ENCODE measurements at places on chromosomes 1 and 21.

GRCh38 chr1:230935852-230936251 lies 42.8 kb downstream of the TTC13 start:
- no peak for DNase-seq

DNA sequence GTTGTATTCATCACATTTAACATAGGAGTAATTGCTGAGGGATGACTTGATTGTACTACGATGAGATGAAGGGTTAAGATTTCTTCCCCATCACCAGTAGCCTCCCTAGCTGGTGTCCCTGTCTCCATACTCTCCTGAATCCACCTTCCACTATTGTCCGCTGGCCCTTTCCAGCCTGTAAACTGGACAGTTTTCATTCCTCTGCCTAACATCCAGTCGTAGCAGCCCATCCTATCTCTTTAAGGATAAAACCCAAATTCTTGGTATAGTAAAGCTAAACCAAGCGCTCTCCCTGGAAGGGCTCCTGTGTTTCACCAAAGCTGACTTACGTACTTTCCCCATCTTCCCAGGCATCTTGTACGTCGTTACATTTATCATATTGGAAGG lies 670 bp downstream of the COX20 start:
- peak; percentile 35 for DNase-seq

DNA sequence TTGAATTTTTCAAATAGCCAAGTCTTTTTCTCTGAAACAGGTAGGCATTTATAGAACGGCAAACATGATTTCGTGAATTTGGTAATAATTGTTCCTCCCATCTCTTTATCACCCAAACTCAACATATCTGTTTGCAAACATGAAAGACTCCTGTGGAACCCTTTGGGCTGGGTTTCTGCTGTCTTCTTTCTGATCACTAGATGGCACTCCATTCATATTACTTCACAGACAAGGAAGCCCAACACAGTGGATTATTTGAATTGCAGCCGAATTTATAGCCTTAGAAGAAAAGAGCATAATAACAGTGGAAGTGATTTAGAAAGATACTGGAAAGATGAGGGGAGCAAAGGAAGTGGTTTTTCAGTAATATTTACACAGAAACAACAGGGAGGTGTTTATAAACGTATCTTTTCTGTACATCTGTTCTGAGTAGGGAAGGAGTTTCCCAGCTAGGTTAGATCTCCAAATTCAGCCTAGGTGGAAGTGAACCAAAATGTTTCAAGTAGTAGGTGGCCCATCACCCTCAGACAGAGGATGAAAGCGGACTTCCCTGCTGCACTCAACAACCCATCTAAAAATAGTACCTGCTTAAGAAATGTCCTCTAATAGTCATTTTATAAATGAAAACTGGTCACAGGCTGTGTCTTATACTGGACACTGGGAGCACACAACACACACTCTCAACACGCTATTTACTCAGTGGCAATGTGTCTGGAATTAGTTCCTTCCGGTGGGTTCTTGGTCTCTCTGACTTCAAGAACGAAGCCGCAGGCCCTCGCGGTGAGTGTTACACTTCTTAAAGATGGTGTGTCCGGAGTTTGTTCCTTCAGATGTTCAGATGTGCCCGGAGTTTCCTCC lies 67.6 kb downstream of the MAP3K21 start:
- DNase-seq, result peak; percentile 69

GRCh38 chr1:8598783-8599182 lies 218.7 kb downstream of the RERE start:
- DNase-seq, result peak; percentile 32

DNA sequence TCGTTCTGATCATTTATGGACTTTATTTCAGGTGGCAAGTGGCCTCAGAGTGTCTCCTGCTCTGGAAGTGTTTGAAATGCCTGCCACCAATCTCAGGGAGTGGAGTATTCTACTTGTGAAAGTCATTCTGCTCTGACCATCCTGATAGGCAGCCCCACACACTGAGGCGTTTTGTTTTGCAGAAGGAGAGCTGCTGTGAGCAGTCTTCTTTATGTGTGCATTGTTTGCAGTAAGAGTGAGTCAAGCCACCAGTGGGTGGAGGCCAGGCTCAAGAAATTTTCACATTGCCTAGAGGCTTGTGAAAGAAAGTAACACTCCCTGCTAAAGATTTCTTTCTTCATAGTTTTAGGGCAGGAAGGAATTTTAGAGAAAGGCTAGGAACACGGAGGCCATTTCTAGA lies 204.4 kb downstream of the SLC35F3 start:
- DNase-seq, result no peak

DNA sequence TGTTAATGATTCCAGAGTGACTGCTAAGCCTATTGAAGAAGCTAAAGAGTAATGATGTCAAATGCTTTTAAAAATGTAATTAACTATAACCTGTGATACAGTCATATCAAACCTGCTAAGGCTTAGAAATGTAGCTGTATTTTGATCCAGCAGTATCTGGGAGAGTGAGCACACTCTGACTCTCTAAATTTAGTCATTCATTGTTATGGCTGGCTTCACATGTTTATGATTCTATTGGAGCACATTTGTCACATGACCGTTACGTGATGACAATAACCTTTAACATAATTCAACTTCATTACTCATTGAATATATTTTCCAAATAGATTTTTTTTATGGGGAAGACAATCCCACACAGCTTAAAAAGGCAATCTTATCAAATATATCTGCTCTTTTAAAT lies 587.1 kb downstream of the LMO4 start:
- no peak for DNase-seq

GRCh38 chr1:229716704-229717103 lies 90.7 kb downstream of the URB2 start:
- DNase-seq, result no peak
